H1 (cell line): ENCODE measurements at places on chromosomes 12 and 14.

- DNase-seq: no peak
Observed at GRCh38 chr12:41962171-41962572, 182.5 kb downstream of the GXYLT1 start.

GRCh38 chr12:51205350-51205749, 12.5 kb downstream of the POU6F1 start:
- no peak for DNase-seq

DNA sequence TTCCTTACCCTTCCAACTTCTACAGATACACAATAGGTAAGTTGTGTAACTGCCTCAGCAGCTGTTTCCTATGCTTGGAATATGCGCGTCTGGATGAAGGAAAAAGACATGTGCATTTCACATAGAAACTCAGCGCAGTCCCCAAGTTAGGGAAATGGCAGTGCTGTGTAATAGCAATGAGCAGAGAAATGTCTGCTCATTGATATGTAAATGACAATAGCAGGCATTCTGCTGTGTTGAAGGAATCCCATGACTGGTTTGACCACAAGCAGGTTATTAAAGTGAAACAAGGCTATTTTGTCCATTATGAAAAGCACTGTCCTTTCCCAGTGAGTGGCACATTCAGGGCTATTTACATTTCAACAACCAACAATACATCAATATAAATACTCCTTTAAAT, 106.6 kb downstream of the BTG1 start:
- no peak for DNase-seq

- DNase-seq: no peak
Observed at GRCh38 chr14:40870252-40870651, 736.4 kb upstream of the LRFN5 start.

- no peak for DNase-seq
Observed at GRCh38 chr14:105085766-105086165, 20.5 kb upstream of the GPR132 start.
